Stimulated activated CD8-positive, alpha-beta memory T cell treated with anti-CD3 and anti-CD28 coated beads, Interleukin-15, amount 100 ng/mL, for 24 hours (primary cell): ENCODE measurements at places on chromosomes 13 and 19.

GRCh38 chr19:13353625-13354024, 152.7 kb downstream of the CACNA1A start:
- DNase-seq: no peak

DNA sequence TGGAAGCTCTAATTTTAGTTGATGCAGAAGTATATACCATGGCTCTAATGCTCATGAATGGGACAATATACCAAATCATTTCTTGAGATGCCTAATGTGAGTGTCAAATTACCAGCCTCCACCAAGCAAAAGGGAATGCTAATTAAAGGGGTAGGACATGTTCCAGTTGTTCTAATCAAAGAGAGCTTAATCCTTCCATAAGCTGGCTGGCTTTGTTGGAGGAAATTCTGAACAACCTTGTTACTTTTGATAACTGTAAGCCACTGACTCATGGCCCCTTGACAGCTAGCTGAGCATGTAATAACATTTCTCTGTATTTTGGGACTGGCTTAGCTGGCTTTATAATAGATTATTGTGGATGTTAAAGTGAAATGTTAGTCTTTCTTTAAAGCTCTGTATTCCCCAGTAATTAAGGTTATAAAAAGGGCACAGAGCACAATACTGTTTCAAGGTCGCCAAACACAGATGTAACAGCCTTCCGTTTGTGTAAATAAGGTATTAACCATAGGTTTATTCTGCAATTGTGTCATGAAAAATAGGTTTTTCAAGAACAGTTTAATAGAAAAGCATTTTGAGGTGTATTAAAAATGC, 1194.0 kb downstream of the PCDH9 start:
- DNase-seq: no peak

- DNase-seq: no peak
Measured at GRCh38 chr13:20505405-20506366, 20.0 kb downstream of the CRYL1 start.

DNA sequence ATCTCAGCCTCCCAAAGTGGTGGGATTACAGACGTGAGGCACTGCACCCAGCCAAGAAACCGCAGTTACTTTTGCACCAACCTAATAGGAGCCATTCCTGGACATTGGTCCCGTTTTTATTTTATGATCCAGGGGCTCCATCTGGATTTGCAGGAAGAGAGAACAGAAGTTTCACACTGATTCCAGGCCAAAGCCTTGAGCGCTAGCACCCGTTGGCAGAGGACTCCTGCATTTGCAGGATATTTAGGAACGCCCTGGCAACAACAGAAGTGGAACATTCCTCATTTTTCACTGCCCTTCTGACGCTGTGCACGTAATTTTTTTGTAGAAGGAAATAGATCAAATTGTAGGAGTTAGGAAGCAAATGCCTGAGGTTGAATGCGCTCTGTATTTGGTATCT, 11.7 kb upstream of the SULT2A1 start:
- no peak for DNase-seq

GRCh38 chr13:42137856-42138537, 89.5 kb downstream of the DGKH start:
- no peak for DNase-seq

DNA sequence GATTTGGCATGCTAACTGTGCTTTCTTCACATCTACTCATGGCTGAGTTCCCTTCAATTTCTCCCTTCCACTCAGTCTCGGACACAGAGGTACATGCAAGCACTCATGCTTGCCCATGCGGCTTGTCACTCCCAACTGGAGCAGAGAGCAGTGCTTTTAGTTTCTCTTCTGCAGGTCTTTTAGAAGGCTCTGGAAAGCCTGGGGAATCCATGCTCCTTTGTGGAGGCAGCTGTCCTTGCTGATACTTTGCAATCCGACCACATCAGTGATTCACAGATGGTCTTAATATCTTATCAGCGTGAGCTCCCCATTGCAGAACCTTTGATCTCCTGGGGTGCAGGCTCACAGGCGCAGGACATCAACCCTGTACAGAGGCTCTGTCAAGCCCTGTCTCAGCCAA, 203.9 kb downstream of the COL4A1 start:
- no peak for DNase-seq

DNA sequence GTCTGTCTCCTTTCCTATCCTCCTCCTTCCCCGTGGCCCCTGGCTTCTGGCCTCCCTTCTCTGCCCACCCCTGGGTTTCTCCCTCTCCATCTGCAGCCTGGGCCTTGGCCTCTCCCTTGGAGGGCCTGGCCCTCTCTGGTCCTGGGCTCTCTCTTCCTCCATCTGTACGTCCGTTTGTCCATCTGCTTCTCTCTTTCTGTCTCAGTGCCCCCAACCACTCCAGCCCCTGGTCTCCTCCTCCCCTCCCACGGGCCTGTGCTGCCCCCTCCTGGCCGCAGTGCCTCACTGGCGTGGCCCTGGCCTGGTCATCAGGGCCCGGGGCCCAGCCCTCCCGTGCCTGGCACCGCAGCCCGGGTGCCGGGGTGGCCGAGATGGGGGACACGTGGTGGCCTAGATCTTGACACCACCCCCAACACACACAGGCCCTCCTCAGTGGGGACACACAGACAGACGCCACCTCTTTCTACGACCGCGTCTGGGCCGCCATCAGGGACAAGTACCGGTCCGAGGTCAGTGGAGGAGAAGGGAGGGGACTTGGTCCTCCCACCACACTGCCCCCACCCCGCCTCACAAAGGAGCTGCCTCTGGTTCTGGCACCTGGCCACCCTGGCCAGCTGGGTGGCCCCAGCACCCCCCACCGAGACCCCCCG, 11.3 kb downstream of the PRKCSH start:
- no peak for DNase-seq

- no peak for DNase-seq
Measured at GRCh38 chr19:7637374-7638256, 705 bp downstream of the STXBP2 start.

- no peak for DNase-seq
Measured at GRCh38 chr13:44440046-44440608, 66.5 kb downstream of the SERP2 start.

DNA sequence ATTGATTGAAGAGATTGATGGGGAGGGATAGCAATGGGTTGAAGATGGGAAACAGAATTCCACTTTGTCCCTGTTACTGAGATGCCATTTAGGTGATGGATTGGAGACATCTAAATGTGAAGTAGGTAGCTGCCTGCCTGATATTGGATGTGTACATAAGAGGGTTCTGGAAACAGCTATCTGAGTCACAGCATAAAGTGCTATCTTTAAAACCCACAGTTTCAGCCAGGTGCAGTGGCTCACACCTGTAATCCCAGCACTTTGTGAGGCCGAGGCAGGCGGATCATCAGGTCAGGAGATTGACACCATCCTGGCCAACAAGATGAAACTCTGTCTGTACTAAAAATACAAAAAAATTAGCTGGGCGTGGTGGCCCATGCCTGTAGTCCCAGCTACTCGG, 72.6 kb downstream of the DNAJC3 start:
- DNase-seq: no peak

DNA sequence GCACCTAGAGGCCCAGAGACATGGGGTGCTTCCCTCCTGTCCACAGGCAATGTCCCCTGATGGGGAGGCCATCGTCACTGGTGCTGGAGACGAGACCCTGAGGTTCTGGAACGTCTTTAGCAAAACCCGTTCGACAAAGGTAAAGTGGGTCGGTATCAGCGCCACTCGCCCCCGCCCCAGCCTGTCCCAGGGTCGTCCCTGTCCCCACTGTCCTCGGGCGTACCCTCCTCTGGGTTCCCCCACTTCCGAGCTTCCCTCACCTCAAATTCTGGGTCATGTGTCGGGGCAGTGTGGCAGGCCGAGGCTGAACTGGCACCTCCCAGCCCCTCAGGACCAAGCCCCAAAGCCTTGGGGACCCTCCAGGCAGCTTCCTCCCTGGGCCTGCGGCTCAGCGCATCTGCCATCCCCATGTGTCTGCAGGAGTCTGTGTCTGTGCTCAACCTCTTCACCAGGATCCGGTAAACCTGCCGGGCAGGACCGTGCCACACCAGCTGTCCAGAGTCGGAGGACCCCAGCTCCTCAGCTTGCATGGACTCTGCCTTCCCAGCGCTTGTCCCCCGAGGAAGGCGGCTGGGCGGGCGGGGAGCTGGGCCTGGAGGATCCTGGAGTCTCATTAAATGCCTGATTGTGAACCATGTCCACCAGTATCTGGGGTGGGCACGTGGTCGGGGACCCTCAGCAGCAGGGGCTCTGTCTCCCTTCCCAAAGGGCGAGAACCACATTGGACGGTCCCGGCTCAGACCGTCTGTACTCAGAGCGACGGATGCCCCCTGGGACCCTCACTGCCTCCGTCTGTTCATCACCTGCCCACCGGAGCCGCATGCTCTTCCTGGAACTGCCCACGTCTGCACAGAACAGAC, 4.4 kb upstream of the TEKTIP1 start:
- no peak for DNase-seq

GRCh38 chr13:102461302-102461701, 59.5 kb upstream of the FGF14 start:
- no peak for DNase-seq

- no peak for DNase-seq
Measured at GRCh38 chr19:57171551-57172081, 4.3 kb upstream of the DUXA start.

- DNase-seq: no peak
Measured at GRCh38 chr19:45177817-45178261, at the start of gene TRAPPC6A. Gene TRAPPC6A (minus strand): TSS chr19:45178237. CDS start chr19:45178218, 19 bp downstream.

GRCh38 chr13:104256701-104257100, 1190.5 kb upstream of the SLC10A2 start:
- no peak for DNase-seq
